ENCODE measurements at places on chromosomes 3 and 15.

- DNase-seq = no peak
These were observed 22.6 kb downstream of the TBL1XR1 start for GRCh38 chr3:177174607-177175170.

DNA sequence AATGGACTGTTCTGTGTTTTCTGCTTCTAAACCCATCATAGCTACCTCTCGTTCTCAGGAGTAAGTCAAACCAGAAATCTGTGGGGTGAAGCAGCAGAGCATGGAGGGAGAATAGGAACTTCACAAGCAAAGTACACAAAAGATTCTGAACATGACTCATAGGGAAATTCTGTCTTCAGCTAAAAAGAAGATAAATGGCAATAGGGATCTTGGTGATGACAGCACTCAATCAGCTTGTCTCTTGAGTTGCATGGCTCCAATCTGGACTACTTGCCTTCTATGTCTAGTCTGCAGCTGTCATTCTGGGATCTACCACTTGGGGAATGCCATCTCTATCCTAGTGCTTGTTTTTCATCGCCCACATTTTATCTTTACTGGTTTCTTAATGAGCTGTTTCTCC lies 13.5 kb upstream of the GRAMD1C start:
- DNase-seq = no peak

DNA sequence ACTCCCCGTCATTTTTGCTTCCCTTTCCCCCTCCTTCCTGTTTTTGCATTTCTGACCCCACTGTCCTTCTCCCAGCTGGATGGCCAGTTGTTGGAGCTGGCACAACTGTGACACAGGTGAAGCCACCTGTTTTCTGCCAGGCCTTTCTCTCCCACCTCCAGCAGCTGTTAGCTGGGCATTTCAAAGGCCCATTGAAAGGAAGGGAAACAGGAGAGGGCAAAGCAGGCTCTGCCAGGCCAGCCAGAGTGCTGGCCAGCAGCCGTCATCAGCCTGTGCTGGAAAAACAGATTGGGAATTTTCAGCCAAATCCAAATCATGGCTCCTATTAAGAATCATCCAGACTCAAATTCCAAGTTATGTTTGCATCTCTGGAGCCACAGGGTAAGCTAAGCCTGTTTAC lies 155.2 kb upstream of the C2CD4B start:
- no peak for DNase-seq

DNA sequence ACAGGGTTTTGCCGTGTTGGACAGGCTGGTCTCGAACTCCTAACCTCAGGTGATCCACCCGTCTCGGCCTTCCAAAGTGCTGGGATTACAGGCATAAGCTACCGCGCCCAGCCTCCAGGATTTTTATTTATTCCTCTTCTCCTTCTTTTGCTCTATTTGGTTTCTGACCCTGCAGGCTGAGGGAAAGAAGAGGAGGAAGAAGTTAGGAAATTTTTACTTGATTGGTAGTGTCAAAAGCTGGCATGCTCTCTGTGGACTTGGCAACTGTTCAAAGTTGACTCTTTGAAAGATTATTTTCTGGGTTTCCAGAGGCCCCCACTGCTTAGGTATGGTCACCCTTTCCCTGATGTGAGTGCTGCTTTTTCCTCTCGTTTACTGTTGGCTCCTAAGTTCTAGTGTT lies 372.2 kb downstream of the DIPK2A start:
- DNase-seq = no peak

- DNase-seq = no peak
These were observed 17.8 kb downstream of the EDEM1 start for GRCh38 chr3:5205165-5205941.

- no peak for DNase-seq
These were observed 26.3 kb downstream of the DZIP1L start for GRCh38 chr3:138089091-138089490.

DNA sequence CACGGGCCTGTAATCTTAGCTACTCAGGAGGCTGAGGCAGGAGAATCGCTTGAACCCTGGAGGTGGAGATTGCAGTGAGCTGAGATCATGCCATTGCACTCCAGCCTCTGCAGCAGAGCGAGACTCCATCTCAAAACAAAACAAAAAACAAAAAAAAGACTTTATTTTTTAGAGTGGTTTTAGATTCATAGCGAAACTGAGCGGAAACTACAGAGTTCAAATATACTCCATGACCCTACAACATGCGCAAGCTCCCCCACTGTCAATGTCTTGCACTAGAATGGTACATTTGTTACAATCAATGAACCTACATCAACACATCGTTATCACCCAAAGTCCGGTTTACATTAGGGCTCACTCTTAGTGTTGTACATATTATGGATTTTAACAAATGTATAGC lies 2.2 kb upstream of the CRTAP start:
- DNase-seq = no peak

DNA sequence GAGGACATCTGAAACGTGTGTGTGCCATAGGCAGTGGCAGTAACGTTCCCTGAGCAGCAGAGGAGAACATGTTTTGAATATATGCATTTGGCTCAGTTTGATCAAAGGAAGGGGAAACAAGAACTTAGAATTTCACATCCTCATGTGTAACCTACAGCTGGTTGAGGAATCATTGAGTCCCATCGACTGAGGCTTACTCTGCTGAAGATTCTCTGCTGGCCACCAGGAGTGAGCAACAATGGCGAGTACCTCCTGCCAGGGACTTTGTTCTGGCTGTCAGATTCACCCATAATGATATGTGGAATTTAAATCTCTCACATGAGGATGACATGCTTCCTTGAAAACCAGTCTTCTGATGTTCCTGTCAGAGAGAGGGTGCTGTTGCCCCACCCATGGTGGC lies 21.3 kb downstream of the GORASP1 start:
- no peak for DNase-seq

DNA sequence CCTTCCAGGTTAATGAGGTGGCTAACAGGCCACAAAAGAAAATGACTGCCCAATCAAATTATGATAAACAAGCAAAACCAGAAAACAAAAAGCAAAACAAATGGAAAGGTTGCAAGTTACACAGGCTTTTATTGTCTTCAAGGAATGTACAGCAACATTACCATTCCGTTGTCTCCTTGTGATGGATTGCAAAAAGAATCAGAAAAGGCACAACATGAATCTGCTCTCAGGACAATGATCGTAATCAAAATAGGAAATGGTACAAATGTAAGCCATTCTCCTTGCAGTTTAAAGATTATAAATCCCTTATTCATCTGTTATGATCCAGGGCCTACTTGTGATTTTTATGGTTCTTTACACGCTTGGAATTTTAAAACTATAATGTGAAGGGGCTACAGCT lies 125.8 kb downstream of the ECT2 start:
- no peak for DNase-seq

DNA sequence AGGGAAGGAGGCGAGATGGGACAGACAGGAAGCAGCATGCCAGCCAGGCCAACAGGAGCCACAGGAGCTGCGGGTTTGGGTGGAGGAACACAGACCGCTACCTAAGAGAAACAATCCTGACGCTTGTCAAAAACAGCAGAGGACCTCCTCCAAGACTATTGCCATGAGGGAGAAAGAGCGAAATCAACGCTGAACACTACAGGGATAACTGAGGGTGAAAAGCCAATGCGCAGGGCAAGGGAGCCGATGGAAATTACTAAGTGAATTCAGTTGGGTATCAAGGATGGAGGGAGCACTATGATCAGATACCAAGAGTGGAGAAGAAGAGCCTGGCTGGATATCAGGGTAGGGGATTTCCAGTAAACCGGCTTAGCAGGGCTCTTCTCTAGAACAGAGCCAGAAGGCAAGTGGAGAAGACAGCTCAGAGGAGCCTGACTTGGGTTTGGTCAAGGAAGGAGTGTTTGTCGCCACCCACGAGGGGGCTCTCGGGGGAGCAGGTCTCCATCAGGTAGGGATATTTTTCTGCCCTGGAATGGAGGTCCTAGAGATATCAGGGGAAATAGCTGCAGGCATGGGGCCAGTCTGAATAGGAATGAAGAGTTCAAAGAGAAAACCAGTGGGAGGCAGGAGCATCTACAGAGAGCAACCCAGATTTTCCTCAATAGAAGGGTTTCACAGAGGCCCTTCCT lies 48.4 kb downstream of the SLC41A3 start:
- DNase-seq = peak; percentile 11

- DNase-seq = no peak
These were observed 25.0 kb downstream of the RNU5B-1 start for GRCh38 chr15:65329288-65329983.

DNA sequence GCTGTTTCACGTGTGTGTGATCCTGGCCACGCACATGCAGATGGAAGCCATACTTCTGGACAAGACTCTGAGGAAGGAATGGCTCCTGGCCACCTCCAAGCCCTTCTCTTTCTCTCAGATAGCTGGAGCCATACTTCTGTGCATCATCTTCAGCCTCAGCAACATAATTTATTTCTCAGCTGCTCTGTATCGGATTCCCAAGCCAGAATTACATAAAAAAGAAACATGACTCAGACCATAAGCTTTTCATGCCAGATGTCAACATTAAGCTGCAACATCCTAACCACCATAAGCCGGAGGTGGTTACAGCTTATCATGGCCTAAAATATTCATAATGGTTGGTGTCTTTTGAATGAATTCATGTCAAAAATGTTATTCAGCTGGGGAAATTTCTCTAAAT lies 10.6 kb upstream of the KIF23 start:
- DNase-seq = no peak
